ENCODE measurements at places on chromosomes 2 and 18.

DNA sequence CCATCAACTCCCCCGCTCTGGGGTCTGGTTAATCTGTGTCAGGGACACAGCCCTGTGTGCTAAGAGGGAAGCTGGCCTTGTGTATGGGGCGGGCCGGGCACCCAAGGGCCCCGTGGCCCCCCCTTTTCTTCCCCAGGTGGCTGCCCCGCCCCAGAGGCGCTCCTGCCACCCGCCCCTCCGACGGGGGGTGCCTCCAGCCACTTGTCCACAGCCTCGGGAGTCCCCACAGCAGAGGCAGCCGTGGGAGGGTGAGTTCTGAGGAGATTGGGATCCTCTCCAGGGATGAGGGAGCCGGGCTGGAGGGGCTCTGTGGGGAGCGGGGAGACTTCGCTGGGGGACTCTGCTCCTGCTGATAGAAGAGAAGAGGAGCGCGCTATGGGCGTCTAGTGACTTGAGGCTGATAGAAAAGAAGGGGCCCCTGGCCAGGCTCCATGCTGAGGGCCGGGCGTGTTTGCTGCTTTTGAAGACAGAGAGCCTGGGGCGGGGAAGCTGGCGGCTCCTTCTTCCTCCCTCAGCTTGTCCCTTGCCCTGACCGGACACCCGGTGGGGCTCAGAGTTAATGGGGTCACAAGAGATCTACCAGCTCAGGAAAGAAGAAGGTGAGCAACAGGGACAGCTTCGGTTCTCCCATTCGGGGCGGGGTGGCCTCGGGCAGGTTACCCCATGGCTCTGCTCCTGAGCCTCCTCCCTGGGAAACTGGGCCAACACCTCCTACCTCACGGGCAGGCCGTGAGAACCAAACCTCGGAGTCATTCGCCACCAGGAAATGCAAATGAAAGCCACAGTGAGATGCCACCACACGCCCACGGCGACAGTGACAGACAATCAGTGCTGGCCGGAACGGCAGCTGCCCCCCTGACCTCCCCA lies 89.4 kb upstream of the TAF1B start:
- no peak for DNase-seq

DNA sequence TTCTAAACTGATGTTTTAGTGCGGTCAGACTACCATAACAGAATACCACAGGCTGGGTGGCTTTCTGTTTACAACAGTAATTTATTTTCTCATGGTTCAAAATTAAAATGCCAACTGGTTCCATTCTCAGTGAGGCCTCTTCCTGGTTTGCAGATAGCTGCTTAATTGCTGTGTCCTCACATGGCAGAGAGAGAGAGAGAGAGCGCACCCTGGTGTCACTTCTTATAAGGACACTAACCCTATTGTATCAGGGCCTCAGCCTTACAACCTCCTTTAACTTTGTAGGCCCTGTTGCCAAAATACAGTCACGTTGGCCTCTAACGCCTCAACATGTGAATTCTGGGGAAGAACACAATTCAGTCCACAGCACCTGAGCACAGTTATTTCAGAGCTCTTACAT lies 37.5 kb upstream of the ZNF385B start:
- DNase-seq, result peak; percentile 34

DNA sequence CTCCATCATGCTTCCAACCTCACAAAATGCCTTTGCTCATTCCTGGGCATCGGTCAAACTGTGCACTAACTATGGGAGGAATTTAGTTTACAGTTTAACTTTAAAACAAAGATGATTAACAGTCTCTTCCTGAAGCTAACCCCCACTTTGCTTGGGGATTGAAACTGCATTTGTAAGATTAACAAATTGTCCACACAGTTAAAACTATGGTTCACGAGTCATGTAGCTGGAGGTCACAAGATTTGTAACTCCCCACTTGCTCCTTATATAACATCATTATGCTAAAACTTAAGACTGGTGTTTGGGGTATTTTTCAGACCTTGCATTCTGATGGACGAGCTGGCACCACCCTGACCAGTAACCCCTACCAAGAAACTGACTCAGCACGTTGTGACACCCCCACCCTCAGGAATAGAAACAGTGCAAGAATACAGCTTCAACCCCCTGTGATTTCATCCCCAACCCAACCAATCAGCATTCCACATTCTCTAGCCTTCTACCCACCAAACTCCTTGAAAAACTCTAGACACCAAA lies 252.3 kb downstream of the MBD5 start:
- no peak for DNase-seq

GRCh38 chr2:132780651-132781050 lies 110.6 kb upstream of the LYPD1 start:
- DNase-seq, result no peak

GRCh38 chr2:58019229-58019628 lies 27.4 kb upstream of the VRK2 start:
- no peak for DNase-seq

All from NCI-H2029 (cell line).